ENCODE measurements at places on chromosomes 7 and 10. TPM values are rescaled to one million over a fixed set of nuclear protein-coding genes. Genes with fewer than 3 reads are reported as not detected.

DNA sequence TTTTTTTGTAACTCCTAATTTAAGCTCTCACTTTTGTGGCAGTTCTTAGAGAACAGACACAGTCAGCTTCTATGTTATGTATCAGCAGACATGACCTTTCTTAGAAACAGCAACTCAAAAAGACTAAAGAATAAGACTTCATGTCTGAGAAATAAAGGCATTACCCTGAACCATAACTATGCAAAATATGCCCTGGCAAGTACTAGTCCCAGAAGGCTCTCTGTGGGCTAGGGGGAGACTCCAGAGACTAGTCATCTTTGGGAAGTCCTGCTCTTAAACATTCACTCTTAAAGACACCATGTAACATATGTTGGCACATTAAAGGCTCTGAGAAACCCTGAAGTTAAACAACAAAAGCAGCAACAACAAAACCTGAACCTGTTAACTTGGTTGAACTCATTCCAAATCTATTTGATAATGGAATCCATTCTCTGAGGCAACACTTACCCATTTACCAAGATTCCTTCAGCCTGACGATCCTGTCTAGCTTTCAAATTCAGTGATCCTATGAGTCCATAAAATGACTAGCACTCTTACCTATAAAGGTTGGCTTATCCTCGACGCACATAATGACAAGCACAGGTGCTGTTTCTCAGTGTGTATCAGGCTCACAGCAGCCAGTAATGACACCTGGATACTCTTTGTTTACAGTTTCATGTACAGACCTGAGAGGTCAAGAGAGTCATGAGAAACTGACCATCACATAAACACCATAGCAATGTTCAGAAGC lies 62.3 kb downstream of the OSBPL3 start:
- no peak for DNase-seq

GRCh38 chr7:30799206-30799975 lies 28.2 kb downstream of the MINDY4 start:
- no peak for DNase-seq

- DNase-seq = no peak
These were observed 201.3 kb downstream of the SLC25A13 start for GRCh38 chr7:96120445-96121225.

DNA sequence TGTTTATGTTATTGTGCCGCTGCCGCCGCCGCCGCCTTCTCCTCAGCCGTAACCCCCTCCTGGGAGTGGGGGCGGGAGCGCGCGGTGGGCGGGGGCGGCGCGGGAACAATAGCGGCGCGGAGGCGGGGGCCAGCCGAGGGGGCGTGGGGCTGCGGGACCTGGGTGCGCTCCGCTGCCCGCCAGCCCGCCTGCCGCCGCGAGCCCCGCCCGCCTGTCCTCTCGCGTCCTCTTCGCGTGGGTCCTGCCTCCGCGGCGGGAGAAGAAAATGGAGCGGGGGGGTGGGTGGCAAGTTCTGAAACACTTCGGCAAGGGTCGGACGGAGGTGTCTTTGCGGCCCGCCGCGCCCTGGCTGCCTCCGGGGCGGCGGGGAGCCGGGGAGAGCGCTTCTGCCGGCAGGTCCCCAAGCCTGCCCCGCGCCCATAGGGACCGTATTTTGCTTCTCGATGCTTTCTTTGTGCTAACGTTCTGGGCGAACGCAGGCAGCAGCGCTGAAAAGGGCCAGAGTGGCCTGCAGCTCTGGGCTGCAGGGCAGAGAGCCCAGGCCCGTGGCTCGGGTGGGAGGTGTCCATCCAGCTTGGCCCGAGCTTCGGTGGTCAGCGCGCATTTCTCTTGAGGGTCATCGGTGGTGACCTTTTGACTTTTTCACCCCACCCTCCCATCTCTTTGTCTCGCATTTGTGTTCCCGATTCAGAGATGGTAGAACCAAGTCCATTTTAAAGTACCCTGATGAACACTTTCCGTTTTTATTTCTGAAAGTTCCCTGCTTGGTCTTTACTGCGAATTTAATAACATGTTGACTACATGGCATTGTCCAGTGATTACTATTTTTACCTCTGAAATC lies 613 bp downstream of the MAPK8 start:
- DNase-seq = peak; percentile 63

DNA sequence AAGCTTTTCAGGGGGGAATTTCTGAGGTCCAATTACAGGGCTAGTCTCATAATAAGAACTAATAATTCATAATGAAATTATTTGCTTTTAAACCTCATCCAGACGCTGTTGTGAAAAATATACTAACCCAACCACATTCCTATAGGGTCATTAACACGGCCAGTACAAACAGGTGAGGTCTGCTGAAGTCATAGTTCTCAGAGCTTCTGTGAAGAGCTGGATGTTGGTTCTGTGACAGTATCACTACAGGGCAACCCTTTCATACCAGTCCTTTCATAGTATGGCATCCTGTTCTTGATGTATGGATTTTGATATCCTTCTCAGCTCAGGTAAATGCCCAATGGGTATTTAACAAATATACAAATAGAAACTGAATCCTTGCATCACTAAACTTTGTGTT lies 62.3 kb upstream of the FAM133B start:
- DNase-seq = no peak

- DNase-seq = no peak
These were observed 695.6 kb upstream of the IGFBP3 start for GRCh38 chr7:46616636-46617035.

DNA sequence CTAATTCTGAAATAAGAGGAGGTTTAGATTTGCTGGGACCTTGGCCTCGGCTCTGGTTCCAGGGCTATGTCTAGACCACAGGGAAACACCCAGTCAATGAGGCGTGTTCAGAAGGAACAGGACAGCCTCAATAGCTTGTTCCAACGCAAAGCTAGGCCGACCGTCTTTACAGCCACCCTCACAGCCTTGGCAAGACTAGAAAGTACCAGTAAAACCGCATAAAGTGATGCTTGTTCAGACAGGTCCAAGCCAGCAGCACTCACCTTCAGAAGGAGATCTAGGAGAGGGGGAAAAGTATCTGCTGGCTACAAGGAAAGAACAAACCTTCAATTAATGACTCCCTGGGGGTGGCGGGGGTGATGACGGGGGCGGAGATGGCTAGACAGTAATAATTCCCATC lies 50.1 kb upstream of the LMTK2 start:
- no peak for DNase-seq

DNA sequence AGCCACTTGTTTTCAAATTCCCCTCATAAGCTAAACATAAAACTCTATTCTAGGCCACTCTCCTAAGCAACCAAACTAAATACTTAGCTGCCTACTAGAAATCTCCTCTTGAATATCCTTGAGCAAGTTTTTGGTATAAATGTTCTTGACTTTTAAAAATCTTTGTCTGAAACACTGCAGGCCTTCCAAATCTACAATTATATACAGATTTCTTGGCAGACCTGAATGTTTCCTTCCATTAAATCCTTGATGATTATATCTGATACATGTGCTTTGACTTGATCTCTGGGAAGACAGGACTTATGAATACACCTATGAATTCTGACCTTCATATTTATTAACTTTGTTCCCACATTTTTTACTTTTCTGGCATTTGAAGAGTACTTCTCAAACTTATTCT lies 314.5 kb downstream of the CACNA2D1 start:
- no peak for DNase-seq

- no peak for DNase-seq
These were observed 2.2 kb upstream of the CHCHD1 start for GRCh38 chr10:73779539-73780197.

DNA sequence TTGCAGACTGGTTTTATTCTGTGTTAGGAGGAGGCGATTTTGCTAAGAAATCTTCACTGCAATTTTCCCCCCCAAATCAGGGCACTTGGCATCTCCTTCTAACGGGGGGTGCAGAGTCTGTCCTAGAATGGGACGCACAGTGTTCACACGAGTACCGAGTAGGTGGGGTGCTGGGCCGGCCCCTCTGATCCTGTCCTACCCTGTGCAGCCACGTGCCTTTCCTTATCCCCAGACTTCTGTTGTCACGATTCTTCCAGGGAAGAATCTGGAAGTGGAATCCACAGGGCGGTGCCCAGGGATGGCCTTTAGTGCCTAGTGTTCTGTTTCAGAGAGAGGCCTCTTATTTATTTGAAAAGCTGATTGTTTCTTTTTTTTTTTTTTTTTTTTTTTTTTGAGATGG lies 16.4 kb downstream of the CUX1 start:
- DNase-seq = no peak

DNA sequence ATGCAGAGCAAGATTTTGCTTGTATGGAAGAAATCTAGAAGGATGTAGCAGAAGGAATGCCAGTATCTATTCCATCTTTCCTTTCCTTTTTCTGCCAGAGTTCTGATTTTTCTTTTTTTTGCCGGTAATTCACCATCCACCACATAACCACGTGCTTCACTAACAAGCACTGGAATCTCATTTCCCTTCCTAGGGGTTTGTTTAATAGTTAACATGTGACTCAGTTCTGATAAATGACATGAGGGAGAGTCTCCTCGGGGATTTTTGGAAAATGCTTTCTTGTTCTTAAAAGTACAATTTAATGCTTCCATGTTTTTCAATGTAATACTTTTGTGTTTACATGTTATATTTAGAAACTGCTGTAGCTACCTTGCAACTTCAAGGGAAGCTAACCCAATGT lies 590.2 kb downstream of the SH2D4B start:
- no peak for DNase-seq

- DNase-seq = no peak
These were observed 232.1 kb downstream of the FZD1 start for GRCh38 chr7:91496251-91496820.

DNA sequence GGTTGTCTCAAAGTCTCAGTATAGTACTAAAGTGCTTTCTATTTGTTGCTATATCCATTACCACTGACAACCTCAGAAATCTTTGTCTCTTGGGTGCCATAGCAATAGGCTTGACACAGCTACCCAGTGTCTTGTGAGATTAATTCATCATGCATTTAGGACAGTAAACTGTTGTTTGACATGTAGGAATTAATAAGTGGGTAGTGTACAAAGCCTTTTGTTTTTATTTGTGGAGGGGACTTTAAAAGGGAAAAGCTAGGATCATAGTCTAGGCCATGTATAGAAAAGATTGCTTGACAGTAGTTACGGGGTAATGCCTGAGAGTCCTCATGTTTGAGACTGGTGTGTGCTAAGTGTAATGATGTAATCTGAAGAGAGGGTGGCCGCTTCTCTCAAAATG lies 102.6 kb upstream of the AGR3 start:
- DNase-seq = no peak

GRCh38 chr10:89535171-89536012 lies at the start of gene SLC16A12:
TSS of gene SLC16A12 (minus strand) at chr10:89535594. CDS start at chr10:89462578, 73,016 bp downstream.
- DNase-seq = no peak

GRCh38 chr10:98424295-98425254 lies 9.6 kb upstream of the PYROXD2 start:
- DNase-seq = no peak

GRCh38 chr7:144086730-144087129 lies 652 bp downstream of the OR2A12 start:
- DNase-seq = no peak

DNA sequence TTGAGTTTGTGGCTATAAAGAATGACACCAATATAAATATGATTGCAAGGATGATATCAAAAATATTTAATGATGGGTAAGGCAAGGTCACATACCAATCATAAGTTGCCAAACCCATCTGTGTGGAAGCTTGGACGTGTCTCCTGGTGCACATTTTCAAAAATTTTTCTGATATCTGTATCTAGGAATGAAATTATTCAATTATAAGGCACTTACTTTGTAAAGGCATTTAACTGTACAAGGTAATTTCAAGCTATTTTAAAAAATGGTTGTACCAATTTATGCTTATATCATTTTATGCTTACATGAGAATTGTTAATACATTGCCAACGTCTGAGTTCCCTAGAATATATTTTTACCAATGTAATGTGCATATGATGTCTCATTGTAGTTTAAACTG lies 306.4 kb upstream of the CACNA2D1 start:
- no peak for DNase-seq

- DNase-seq = no peak
These were observed 153.7 kb downstream of the FAM107B start for GRCh38 chr10:14621037-14621436.

DNA sequence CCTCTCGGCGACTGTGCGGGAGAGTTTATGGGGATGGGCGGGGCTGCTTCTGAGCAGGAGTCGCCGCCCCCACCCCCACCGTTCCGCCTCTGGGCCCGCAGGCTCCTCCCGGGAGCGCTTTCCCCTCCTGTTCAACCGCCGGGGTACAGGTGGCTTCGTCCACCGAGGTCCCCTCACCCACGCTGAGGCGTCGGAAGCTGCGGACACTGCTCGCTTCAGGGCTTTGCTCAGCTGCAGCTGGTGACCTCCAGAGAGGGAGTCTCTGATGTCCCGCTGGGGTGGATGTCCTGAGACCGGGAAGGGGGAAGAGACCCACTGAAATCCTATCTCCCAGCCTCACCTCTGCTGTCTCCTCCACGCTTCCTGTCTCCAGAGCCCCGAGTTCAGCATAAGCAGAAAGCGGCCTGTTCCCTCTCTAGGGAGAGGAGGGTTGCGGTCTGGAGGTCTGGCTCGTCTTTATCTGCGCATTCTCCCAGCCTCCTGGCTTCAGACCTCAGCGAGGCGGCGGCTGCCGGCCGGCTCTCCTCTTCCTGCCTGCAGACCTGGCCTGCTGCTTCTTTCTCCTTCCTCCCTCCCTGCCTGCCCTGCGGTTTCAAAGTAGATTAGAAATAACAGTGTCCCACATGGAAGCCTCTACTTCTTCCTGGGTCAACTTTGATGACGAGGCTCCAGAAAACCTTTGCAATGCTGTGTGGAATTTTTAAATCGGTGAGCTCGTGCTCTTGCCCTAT lies 1.8 kb downstream of the CYP2E1 start:
- no peak for DNase-seq

GRCh38 chr7:158816995-158817394 lies 12.3 kb downstream of the ESYT2 start:
- peak; percentile 49 for DNase-seq

DNA sequence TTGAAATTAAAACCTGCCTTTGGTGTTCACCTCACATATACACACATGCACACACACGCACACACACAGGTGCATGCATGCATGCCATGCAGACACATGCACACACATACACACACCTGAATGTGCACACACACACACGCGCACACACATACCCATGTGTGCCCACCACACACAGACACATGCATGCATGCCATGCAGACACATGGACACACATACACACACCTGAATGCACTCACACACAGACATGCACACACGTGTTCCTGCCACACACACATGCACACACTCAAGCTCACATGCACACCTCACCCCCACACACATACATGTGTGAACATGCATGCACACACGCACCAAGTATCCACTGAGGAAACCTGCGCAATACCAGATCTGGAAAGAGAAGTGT lies 136.4 kb downstream of the KLF6 start:
- no peak for DNase-seq

GRCh38 chr7:83849131-83849530 lies 200.2 kb upstream of the SEMA3E start:
- DNase-seq = no peak

DNA sequence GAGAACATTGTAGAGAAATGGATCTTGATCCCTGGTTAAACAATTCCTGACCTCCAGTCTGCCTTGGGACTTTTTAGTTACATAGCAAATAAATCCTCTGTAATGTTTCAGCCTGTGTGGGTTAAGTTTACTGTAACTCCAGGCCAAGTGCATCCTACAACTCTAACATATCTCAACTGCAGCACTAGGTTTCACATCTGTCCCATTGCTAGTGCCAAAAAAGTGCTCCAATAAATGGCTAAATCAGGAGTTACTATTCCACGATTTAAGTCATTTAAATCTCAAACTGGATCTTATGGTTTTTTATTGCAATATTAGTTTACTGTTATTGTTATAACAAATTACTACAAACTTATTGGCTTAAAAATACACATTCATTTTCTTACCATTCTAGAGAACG lies 479.6 kb downstream of the GPAM start:
- DNase-seq = no peak

AZGP1 gene
- total RNA-seq = not detected

CREB5 gene
- total RNA-seq = not detected

AGBL3 gene
- 2.2 TPM for total RNA-seq

SPOCK2 gene
- total RNA-seq = 261 TPM

SCIN gene
- not detected for total RNA-seq

Measured in activated CD8-positive, alpha-beta T cell treated with anti-CD3 and anti-CD28 coated beads, Interleukin-2, amount 10 ng/mL, durations not matched to agents 7 days and 5 days (primary cell).